ENCODE measurements at places on chromosomes 3 and 15. TPM values are rescaled to one million over a fixed set of nuclear protein-coding genes. Genes with fewer than 3 reads are reported as not detected.

ZNF501 gene
- 9.5 TPM for total RNA-seq

GOLGA8H gene
- total RNA-seq, result 1.5 TPM

MYZAP gene
- 22.5 TPM for total RNA-seq

P4HTM gene
- total RNA-seq, result 25.5 TPM

HDAC11 gene
- total RNA-seq, result 20.9 TPM

ERICH6 gene
- total RNA-seq, result not detected

SPG11 gene
- 108 TPM for total RNA-seq

NUP210 gene
- 1.3 TPM for total RNA-seq

WDR76 gene
- 7.5 TPM for total RNA-seq

GSK3B gene
- total RNA-seq, result 30.8 TPM

PRR20G gene
- total RNA-seq, result not detected

STARD9 gene
- total RNA-seq, result 25.6 TPM

GOLGA8R gene
- 4.4 TPM for total RNA-seq

PAK2 gene
- total RNA-seq, result 75.6 TPM

SMCO1 gene
- not detected for total RNA-seq

ARPIN gene
- 39.7 TPM for total RNA-seq

ETV5 gene
- total RNA-seq, result 9.7 TPM

HGD gene
- total RNA-seq, result not detected

CX3CR1 gene
- 0.22 TPM for total RNA-seq

SNURF gene
- 2.4 TPM for total RNA-seq

CYP19A1 gene
- 4.2 TPM for total RNA-seq

ACTC1 gene
- 0.44 TPM for total RNA-seq

ANKRD63 gene
- not detected for total RNA-seq

NIPA2 gene
- total RNA-seq, result 55.4 TPM

SAMMSON gene
- 0.34 TPM for total RNA-seq

KLF15 gene
- 147 TPM for total RNA-seq

GP9 gene
- total RNA-seq, result not detected

LTK gene
- 0.44 TPM for total RNA-seq

SIAH2 gene
- 25.8 TPM for total RNA-seq

CLSTN2 gene
- 19.5 TPM for total RNA-seq

RTP1 gene
- not detected for total RNA-seq

SYNPR gene
- not detected for total RNA-seq

ITGA11 gene
- total RNA-seq, result 2.5 TPM

GOLGA8T gene
- total RNA-seq, result not detected

ARPP19 gene
- 115 TPM for total RNA-seq

TIMP4 gene
- 97.2 TPM for total RNA-seq

GOLGA6D gene
- total RNA-seq, result 0.34 TPM

CLDND1 gene
- total RNA-seq, result 112 TPM

TRPM1 gene
- total RNA-seq, result not detected

SST gene
- total RNA-seq, result not detected

ST8SIA2 gene
- not detected for total RNA-seq

P2RY12 gene
- 2.8 TPM for total RNA-seq

SEC22A gene
- 11.3 TPM for total RNA-seq

ROPN1 gene
- not detected for total RNA-seq

SH3GL3 gene
- total RNA-seq, result not detected

XPC gene
- 25.4 TPM for total RNA-seq
